ENCODE measurements at places on chromosomes 3 and 15. TPM values are rescaled to one million over a fixed set of nuclear protein-coding genes. Genes with fewer than 3 reads are reported as not detected.
A peak's percentile ranks its signal among the peaks of the same experiment; 100 is the strongest.

DNA sequence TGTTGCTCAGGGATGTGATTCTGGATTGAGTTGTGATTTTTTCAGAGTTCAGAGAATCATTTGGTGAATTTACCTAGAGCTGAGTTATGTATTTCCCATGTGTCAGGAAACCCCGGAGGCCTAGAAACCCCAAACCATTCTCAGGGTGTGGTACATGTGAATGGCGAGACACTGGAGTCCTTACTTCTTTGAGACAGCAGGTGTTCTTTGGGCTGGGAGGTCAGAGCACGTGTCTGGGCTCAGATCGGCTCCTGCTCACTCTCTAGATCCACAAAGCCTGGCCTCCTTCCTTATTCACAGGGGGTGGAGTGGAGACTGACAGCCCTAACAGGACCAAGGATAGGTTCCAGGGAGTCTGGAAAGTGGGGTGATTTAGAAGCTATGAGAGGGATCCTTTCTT is 145.8 kb downstream of the CHDH start:
- no peak for DNase-seq

DNA sequence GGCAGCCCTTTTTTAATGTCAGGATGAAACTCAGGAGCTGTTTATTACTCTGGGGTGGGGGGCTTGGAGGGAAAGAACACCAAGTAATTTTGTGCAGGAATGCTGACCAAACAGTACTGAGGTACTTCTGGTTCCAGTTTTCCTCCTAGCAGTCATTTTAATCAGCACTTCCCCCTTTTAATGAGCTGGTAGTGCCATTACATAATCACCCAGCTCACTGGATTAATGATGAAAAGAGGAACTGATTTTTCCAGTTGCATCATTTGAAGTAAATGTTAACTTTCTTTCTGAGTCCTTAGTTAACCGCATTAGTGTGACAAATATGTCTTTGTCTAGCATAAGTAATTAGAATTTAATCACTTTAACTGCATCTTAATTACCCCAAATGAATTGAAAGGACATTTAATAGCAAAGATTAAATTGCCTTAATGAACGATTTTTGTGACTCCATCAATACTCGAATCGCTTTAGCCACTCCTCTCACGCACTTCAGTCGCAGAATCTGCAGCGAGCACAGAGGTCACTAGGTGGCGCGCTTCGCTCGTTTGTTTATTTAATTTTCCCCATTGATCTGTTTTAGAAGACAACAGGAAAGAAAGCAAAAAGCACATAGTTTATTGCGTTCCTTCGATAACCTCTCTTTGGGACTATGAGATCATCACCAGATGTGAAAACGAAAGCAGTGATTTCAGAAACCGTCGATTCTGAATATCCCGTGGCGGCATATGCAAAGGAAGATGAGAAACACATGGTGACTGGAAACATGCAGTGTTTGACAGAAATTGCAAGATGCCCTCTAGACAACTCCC is 9.8 kb downstream of the ONECUT1 start:
- peak; percentile 77 for DNase-seq

- DNase-seq: no peak
These were observed 79.8 kb upstream of the MDFIC2 start for GRCh38 chr3:70392227-70392626.

- no peak for DNase-seq
These were observed 648.7 kb upstream of the DPPA4 start for GRCh38 chr3:109985943-109986555.

GRCh38 chr3:184180165-184180564 is 5.5 kb downstream of the AP2M1 start:
- no peak for DNase-seq

DNA sequence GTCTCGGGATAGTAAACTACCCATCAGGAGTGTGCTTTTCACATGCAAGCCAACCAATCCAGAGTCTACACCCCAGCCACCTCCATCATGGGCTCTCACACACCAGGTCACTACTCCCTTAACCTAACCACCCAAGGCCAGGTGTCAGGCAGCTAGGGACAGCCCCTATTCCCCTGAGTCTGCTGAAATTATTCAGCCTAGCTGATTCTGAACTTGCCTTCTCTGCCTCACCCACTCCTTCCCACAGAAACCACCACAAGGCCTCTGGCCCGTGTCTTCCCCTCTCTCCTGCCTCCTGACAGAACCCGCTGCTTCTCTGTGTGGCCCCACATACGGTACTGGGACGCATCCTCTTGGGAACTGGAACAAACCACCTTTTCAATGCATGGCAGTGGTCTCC is 82.1 kb downstream of the PCSK6 start:
- no peak for DNase-seq

GRCh38 chr3:12143949-12144504 is 14.7 kb downstream of the TIMP4 start:
- peak; percentile 79 for DNase-seq

DNA sequence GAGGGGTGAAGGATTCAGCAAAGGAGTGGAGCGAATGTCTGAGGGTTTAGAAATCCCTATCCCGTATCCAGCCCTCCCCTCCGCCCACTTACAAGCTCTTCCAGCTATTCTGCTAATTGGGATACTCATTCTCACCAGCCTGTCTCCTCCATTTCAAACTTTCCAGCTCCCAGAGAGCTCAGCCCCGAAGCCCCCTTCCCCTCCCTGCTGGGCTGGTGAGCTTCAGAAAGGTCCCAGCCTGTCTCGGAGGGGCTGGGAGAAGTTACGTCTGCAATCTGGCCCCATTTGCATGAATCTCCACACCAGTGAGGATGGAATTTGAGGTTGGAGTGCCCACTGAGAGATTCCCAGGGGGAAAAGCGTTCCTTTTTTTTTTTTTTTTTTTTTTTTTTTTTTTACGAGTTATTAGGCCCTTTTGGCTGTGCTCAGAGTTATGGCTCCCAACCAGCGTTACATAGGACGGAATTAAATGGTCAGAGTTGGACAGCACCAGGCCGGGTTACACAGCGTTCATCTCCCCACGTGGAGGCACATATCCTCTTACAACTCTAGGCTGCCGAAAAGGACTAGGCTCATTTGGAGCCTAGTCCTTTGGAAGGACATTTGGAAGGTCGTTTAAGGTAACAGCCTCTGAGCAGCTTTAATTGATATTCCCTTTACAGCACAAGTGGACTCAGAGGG is 34.6 kb downstream of the FGD5 start:
- DNase-seq: peak; percentile 52

DNA sequence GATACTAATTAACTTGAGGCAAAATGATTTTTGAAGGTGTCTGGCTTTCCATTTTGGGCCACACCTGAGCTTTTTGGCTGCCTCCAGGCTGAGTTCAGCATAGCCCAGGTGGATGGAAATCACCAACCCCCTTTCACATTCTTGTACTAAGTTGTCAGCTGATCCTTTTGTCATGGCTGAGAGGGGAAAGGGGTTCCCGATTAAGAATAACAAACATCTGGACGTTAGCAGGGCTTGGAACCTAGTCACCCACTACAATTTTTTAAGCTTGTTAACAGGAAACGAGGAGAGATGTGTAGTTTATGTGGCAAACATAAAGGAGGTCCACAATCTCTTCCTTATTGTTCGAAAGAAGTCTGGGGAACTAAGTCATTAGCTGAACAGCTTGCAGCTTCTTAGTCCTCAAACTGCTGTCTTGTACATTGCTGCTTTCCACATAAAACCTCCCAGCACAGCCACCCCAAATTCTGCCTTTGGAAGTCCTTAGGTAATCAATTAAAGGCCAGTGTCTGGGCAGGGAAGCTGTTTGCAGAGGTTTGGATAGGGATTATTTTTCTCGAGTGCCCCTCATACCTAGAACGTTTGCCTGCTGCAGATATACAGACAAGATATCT is 5.0 kb downstream of the NR2F2 start:
- no peak for DNase-seq

DNA sequence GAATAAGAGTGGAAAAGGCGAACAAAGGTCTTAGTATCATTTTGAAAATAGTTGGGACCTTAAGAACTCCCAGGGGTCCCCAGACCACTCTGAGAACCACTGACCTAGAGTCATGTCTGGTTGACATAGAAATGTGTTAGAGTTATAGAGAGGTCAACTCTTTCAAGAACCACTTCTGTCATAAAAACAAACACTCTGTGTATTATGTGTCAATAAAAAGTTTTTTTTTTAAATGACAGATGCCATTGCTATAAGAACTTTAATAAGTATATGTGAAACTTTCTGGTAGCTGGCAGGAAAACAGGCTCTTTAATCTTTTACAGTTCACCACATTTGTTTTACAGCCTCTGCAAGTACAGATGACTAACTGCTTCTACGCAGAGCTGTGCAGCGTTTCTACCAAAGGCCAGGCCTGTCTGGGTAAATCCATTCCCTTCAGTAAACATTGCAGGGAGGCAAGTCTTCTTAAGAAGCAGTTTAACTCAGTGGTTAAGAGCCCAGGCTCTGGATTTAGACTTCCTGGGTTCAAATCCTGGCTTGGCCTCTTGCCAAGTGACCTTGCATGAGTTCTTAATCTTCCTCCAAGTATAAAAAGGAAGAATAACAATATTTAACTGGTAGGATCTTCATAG is 56.6 kb downstream of the RFTN1 start:
- no peak for DNase-seq

DNA sequence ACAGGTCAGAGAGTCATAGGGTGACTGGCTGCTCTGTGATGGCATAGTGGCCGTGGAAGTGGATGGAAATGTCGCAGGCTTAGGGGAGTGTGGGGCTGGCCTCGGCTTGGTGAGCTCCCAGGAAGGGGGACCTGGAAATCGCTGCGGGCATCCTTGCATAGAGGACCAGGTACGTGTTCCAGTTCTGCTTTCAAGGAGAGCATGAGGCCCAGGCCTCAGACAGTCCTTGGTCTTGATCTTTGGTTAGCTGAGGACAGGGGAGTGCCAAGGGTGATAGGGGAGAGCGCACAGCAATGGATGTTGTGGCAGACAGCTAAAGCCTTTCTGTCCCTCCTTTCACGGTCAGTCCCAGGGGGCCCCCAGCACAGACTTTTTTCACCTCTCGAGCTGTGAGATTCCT is 110.5 kb downstream of the SNRPN start:
- no peak for DNase-seq

DNA sequence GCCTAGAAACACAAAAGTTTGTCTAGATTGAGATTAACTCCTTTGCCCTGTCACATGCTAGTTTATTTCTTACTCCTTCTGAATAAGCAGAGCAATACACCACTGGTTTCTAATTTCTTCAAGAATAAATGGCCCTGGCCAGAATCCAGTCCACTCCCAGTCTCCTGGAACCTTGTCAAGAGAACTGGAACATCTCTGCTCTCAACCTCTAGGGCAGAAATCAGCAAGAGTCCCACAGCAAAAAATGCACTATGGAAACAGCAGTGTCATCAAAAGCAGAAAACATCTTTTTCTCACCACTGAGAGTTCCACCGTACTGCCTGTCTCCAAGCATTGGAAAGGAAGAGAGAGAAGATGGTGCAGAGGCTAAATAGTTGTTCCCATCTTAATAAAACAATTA is 35.9 kb upstream of the PPP2R3A start:
- peak; percentile 75 for DNase-seq

- DNase-seq: no peak
These were observed 12.0 kb downstream of the ALDH1A2 start for GRCh38 chr15:58053315-58054153.

- no peak for DNase-seq
These were observed 28.4 kb downstream of the SERPINI2 start for GRCh38 chr3:167445491-167445890.

- DNase-seq: no peak
These were observed 69.7 kb downstream of the LRRK1 start for GRCh38 chr15:100988857-100989256.

DNA sequence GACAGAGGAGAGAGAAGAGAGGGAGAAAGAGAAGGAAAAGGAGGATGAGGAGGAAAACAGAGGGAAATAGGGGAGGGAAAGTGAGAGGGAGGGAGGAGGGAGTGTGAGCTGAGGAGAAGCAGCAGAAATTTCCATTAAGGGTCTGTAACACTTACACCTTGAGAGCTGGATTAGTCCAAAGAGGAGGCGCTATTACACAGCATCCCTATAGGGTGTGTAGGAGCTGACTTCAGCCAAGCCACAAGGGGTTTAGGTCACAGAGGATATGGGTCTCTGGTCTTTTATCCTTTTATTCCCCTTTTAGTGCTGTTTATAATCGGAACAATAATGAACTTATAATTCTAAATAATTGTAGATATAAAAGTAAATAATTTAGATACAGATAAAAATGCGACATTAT is 230.4 kb downstream of the GABRG3 start:
- DNase-seq: no peak

DNA sequence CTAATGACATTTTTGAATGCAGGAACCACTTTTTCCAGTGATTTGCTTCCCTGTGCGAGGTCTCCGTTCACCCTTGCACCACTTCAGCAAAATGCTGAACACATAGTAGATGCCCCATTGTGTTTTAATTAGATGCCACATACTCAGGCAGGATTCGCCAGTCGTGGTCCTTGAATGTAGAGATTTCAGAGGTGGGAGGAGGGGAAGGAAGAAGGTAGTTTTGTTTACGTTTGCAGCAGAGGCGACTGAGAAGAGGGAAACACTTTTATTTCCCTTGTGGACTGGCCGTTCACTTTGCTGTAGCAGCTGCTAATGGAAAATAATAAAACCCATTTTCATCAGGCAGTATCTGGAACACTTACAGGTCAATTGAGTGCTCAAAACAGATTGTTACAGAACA is 262.8 kb upstream of the TBL1XR1 start:
- DNase-seq: peak; percentile 51

DNA sequence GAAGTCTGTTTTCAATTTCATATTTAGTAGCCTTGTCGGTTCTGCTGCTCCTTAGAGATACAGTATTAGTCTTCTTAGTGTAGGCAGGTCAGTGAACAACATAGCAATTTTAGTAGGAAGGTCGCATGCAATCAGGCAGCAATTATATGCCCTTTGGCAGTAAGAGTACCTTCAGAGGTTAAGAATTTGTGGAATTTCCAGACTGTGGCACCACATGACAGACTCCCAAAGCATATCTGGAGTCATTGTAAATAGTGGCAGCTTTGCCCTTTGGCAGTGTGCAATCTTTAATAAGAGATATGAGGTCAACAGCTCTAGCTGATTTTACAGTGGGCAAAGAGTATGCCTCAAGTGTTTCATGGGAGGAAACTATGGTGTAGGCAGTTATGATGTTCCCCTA is 1532.5 kb upstream of the CADM2 start:
- DNase-seq: no peak

GRCh38 chr3:94076055-94076454 is 13.2 kb downstream of the NSUN3 start:
- no peak for DNase-seq

Gene CPNE4
- total RNA-seq: 1.5 TPM

Gene SCN5A
- total RNA-seq: 6.1 TPM

Gene RAF1
- 156 TPM for total RNA-seq

Gene CNTN4
- 34.3 TPM for total RNA-seq

Gene BUB1B
- total RNA-seq: 26.4 TPM

Gene TTLL13
- not detected for total RNA-seq

Gene P2RY13
- total RNA-seq: 1.2 TPM

Gene CLK3
- 54.6 TPM for total RNA-seq

Gene GPX1
- total RNA-seq: 60.0 TPM

Gene SAMD7
- not detected for total RNA-seq

Gene OXTR
- total RNA-seq: 0.62 TPM

Gene TRAT1
- total RNA-seq: not detected

Gene SIDT1
- 3.1 TPM for total RNA-seq
